ENCODE measurements at places on chromosomes 5 and 9. TPM values are rescaled to one million over a fixed set of nuclear protein-coding genes. Genes with fewer than 3 reads are reported as not detected.

GRCh38 chr9:124183772-124184171 is 74.0 kb upstream of the NEK6 start:
- H3K4me3 ChIP-seq: no peak overlapping the region
- no peaks in the 10 kb centered on the region for H3K36me3 ChIP-seq
- no peaks in the 10 kb centered on the region for H3K27me3 ChIP-seq
- H3K27ac ChIP-seq: no peak overlapping the region
- no peak for DNase-seq
- no peaks in the 10 kb centered on the region for H3K4me1 ChIP-seq

The CARTPT gene
- 18.2 TPM for total RNA-seq

The CCDC183 gene
- 41.1 TPM for total RNA-seq

- H3K36me3 ChIP-seq: no peaks in the 10 kb centered on the region
- no peak for DNase-seq
- no peaks in the 10 kb centered on the region for H3K27me3 ChIP-seq
- peaks cover 11% of the 10 kb centered on the region for H3K4me1 ChIP-seq
- H3K27ac ChIP-seq: no peak overlapping the region
These were observed 25.3 kb upstream of the LRRTM2 start for GRCh38 chr5:138900281-138900965.

DNA sequence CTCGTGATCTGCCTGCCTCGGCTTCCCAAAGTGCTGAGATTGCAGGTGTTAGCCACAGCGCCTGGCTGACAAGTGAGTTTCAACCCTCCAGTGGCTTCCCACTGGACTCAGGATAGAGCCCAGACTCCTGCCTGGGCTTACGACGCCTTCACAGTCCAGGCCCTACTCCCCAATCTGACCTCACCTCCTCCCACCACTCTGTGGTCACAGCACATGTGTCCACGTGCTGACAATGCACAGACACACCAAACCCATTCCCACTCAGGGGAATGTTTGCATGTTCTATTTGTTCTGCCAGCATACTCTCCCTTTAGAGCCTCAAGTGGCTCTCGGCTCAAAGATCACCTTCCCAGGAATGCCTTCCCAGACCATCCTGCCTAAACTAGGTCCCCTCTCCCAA is 31.1 kb upstream of the TRIM14 start:
- no peaks in the 10 kb centered on the region for H3K36me3 ChIP-seq
- H3K4me1 ChIP-seq: no peaks in the 10 kb centered on the region
- H3K4me3 ChIP-seq: no peak overlapping the region
- H3K27ac ChIP-seq: no peak overlapping the region
- H3K27me3 ChIP-seq: no peaks in the 10 kb centered on the region
- DNase-seq: no peak

The SOHLH1 gene
- 32.7 TPM for total RNA-seq

DNA sequence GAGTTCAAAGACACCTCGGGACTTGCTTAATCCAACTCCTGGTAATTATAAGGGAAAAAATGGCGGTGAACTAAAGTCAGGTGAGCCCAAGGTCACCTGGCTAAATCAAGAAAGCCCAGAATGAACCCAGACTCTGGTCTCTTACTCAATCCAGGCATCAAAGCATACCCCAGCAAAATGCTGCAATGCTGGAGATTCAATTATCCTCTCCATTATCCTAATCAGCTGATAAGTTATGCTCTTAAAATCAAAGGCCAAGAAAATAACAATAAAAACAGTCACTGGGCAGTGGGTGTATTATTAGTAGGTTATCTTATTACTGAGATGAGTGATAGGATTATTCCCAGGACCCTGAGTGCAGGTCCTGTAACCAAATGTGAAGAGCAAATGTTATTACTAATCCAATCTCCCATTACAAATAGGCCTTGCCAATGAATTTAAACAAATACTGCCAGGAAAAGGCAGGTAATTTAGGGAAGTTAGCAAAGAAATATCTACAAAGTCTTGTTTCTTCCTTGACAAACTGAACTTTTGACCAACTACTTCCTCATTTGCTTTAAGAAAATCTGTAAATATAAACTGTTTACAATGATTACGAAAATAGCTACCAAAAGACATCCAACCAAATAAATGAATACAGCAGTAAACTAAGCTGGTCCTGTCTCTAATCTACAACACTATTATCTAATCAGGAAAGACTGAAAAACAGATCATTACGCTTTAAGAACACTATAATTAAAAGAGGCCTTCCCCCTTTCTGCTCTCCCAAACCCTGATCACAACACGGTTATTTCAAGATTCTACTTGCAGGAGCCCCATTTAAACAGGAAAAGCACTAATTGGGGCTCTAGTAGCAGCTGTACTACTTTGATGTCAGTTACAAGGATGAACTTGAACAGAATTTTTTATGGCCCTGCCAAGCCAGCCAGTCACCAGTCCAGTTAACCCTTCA is 103.2 kb downstream of the MED27 start:
- H3K27ac ChIP-seq: no peak overlapping the region
- no peaks in the 10 kb centered on the region for H3K4me1 ChIP-seq
- H3K4me3 ChIP-seq: no peak overlapping the region
- no peaks in the 10 kb centered on the region for H3K27me3 ChIP-seq
- no peaks in the 10 kb centered on the region for H3K36me3 ChIP-seq

All from testis (tissue), 5 donors.